MG63 (cell line): ENCODE measurements at places on chromosomes 3 and 15.

DNA sequence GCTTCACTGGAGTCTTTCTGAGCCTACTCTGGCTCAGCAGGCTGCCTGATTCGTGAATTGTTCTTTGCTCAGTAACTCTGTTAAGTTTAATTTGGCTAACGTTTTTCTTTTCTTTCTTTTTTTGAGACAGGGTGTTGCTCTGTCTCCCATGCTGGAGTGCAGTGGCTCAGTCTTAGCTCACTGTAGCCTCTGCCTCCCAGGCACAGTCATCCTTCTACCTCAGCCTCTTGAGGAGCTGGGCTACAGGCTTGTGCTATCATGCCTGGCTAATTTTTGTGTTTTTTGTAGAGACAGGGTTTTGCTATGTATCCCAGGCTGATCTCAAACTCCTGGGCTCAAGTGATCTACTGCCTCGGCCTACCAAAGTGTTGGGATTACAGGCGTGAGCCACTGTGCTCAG lies 165.0 kb downstream of the PEX5L start:
- no peak for DNase-seq

- DNase-seq: peak; percentile 27
Measured at GRCh38 chr15:71559098-71559497, 251.3 kb upstream of the NR2E3 start.

DNA sequence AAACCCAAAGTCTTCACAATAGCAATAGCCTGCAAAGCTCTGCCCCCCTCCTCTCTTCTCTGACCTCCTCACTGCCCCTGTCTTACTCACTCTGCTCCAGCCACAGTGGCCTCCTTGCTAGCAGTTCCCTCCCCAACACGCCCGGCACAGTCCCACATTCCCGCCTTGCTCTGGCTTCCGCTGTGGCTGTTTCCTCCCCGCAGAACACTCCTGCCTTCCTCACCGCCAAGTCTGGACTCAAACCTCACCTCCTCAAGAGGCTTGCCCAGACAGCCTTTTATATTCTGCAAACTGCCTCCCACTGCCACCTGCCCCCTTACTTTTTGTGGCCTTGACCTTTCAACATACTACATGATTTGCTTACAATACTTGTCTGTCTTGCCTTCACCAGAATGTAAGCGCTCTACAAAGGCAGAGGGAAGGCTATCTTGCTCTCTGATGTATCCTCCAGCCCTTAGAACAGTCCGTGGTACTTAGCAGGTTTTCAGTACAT lies 406 bp upstream of the MPI start:
- DNase-seq: peak; percentile 53

DNA sequence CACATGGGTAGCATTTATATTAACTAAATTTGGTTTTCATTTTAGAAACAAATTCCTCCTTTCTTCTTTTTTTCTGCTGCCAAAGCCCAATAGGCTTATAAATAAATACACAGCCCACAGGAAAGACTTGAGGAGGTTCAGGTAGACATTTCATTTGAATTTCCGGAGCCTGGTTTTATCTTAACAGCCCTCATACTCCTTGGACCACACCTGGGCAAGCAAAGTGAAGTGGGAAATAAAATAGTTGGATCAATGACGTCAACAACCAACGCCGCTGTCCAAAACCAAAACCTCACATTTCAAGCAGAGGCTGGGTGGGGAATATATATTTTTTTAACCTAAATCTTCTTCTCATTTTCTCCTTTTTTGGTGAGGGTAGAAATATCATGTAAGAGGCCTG lies 53.2 kb downstream of the RFTN1 start:
- no peak for DNase-seq

DNA sequence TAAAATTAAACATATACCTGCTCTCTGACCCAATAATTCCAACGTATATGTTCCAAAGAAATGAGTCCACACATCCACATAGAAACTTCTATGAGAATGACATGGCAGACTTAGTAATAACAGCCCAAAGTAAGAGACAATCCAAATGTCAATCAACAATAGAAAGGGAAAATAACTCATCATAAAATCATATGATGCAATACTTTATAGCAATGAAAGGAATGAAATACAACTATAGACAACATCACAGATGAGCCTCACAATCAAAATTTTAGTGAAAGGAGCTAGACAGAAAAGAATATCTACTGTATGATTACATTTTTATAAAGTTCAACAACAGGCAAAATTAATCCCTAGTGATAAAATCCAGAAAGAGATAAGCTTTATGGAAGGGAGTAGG lies 23.6 kb upstream of the KCNH8 start:
- DNase-seq: no peak
